ENCODE measurements at places on chromosomes 2 and 18. TPM values are rescaled to one million over a fixed set of nuclear protein-coding genes. Genes with fewer than 3 reads are reported as not detected.
A peak's percentile ranks its signal among the peaks of the same experiment; 100 is the strongest.

DNA sequence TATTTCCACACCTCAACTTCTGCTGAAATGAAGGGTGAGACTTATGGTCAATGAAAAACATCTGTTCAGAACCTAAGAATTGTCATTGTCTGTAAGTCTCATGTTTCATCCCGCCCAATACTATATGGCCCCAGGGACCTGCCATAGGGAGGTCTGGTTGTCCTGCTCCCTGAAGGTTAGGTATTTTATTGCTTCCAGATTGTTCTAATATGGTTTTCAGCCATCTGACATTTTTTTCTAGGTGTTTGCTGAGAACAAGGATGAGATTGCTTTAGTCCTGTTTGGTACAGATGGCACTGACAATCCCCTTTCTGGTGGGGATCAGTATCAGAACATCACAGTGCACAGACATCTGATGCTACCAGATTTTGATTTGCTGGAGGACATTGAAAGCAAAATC, 7.3 kb downstream of the XRCC5 start:
- no peaks in the 10 kb centered on the region for H3K27me3 ChIP-seq
- peaks cover 12% of the 10 kb centered on the region for H3K4me1 ChIP-seq
- peak overlapping the region; percentile 52 for H3K27ac ChIP-seq
- peaks cover 43% of the 10 kb centered on the region for H3K36me3 ChIP-seq
- DNase-seq: no peak

- H3K4me1 ChIP-seq: no peaks in the 10 kb centered on the region
- no peaks in the 10 kb centered on the region for H3K36me3 ChIP-seq
- H3K27me3 ChIP-seq: no peaks in the 10 kb centered on the region
- no peak for DNase-seq
These were observed 281.0 kb upstream of the HS6ST1 start for GRCh38 chr2:128599700-128600099.

DNA sequence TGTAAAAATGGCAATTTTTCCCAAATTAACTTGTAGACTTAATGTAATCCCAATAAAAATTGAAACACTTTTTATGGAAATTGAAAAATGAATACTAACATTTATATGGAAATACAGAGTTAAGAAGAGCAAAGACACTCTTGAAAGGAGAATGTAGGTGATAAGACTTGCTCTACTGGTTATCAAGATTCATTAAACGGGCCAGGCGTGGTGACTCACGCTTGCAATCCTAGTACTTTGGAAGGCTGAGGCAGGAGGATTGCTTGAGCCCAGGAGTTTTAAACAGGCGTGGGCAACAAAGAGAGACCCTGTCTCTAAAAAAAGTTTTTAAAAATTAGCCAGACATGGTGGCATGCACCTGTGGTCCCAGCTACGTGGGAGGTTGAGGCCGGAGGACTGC, 29.5 kb upstream of the ZNF396 start:
- no peak overlapping the region for H3K27ac ChIP-seq
- no peak for DNase-seq
- no peaks in the 10 kb centered on the region for H3K27me3 ChIP-seq
- no peaks in the 10 kb centered on the region for H3K36me3 ChIP-seq
- H3K4me3 ChIP-seq: no peak overlapping the region

DNA sequence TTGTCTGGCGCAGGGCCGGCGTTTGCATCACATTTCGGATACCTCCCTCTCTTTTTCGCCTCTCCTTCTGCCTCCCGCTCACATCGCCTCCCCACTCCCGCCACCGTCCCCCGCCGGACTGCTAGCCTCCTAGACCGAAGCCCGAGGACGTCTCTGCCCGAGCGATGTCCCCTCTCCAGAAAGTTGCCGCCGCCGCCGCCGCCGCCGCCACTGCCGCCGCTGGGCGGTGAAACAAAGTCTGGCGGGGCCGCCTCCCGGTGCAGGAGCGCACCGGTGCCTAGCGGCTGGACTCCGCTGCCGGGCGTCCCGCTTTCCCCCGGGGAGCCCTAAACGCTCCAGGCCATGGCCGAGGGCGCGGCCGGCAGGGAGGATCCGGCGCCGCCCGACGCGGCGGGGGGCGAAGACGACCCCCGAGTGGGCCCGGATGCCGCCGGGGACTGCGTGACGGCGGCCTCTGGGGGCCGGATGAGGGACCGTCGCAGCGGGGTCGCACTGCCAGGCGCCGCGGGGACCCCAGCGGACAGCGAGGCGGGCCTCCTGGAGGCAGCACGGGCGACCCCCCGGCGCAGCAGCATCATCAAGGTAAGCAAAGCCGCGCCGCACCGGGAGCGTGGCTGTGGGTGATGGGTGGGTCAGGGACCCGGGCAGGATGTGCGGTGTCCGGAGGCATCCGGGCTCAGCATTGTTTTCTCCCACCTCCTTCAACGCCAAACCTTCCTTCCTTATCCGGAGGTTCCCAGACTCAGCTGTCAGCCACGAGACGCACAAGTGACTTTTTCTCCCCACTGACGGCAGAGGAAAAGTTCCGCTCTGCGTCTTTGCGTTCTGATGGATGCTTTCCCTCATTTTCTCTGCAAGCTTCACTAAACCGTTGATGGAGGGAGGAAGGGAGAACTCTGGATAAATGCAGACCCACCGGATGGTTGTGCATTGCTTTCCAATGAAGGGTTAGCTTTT, 643 bp downstream of the PLCL1 start:
- no peaks in the 10 kb centered on the region for H3K36me3 ChIP-seq
- DNase-seq: no peak
- H3K27ac ChIP-seq: no peak overlapping the region
- H3K4me1 ChIP-seq: no peaks in the 10 kb centered on the region
- H3K27me3 ChIP-seq: peaks cover 9% of the 10 kb centered on the region

Gene TTN
- 9.7 TPM for total RNA-seq

Gene CAVIN2
- not detected for total RNA-seq

Gene MRPL44
- 50.4 TPM for total RNA-seq

Gene VSNL1
- total RNA-seq: 108 TPM
